ENCODE measurements at places on chromosomes 3 and 15.

DNA sequence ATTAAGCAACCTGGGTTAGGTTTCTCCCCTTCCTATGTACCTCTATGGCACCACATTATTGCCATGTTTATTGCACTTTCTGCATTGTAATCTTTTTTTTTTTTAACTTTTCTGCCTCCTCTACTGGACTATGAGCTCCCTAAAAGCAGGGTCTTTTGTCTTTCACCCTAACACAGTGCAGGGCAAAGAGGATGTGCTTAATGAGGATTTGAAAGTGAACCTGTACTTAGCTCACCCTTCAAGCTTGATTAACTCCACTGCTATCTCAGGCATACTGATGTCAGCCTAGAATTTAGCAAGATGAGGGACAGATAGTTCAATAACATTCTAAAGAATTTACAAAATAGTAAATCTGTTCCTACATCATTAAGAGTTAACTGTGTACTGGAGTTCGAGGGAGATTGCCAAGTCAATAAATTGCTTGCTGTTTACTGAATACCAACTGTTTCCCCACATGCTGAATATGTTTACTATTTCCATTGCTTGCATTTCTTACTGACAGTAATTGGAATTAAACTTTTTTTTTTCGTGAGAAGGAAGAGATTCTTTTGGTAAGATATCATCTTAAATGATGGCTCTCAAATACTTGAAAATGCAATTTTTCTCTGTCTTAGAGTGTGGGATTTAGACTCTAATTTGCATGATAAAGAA, 15.7 kb upstream of the PPARG start:
- DNase-seq, result no peak

- peak; percentile 48 for DNase-seq
Measured at GRCh38 chr15:71752604-71753289, 57.6 kb upstream of the NR2E3 start.

GRCh38 chr15:69834761-69835160, 263.0 kb downstream of the TLE3 start:
- DNase-seq, result no peak

DNA sequence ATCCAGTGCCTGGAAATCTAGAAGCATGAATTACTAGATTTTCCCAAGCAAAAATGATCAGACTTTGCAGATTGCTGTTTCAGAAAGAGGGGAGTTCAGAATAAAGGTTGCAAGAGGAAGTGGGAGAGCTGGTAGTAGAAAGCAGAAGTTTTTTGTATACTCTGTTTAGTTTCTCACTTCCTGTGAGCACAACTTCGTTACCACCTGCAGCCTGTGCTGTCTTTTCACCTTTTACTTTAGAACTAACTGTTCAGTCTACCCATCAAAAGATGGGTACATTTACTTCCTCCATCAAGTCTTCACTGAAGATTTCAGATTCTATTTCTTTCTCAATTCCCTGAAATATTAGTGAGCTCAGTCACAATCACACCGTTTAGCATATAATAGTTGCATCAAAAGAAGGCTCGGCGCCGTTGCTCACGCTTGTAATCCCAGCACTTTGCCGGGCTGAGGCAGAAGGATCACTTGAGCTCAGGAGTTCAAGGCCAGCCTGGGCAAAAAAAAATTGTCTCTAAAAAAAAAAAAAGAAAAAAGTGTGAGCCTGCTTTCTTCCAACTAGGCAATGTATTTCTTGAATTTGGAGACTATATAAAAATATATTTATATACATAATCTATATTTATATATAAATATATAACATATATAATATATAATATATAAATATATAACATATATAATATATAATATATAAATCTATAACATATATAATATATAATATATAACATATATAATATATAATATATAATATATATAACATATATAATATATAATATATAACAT, 1.8 kb upstream of the CEP97 start:
- peak; percentile 31 for DNase-seq

- DNase-seq, result no peak
Measured at GRCh38 chr15:66433726-66434125, 47.0 kb downstream of the MAP2K1 start.

DNA sequence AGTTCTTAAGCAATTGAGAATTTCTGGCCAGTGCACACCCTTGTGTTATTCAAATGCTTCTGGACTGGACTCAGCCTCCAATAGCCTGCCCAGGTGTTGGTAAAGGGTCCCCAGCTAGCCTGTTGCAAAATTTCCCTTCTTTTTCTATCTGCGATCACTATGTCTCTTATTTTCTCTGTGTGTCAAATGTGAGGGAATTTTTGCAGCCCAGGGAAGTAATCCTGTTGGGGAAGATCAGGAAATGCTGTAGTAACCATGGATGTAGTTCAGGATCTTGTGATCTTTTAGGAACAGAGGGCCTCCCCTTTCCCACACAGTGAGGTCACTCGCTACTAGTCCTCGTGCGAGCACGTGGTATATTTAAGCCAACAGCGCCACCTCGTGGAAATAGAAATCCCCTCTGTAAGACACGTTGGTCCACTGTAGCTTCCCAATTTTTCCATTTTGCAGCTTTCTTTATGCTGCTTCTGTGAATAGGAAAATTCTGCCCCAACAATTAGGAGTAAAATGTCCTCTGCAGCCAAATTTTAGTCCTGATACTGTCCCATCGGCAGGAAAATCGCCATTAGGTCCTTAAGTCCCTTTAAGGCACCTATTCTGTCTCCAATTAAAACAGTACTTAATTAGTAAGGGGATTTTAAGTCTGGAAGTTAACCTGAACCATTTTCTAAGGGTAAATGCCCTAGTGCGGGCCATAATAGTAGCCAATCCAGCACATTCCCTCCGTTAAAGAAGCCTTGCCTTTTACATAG, 4.0 kb upstream of the SMCO1 start:
- peak; percentile 83 for DNase-seq

- DNase-seq, result peak; percentile 84
Measured at GRCh38 chr15:65212097-65212496, 824 bp upstream of the CILP start.

- no peak for DNase-seq
Measured at GRCh38 chr3:101038393-101038792, 45.2 kb upstream of the ABI3BP start.

DNA sequence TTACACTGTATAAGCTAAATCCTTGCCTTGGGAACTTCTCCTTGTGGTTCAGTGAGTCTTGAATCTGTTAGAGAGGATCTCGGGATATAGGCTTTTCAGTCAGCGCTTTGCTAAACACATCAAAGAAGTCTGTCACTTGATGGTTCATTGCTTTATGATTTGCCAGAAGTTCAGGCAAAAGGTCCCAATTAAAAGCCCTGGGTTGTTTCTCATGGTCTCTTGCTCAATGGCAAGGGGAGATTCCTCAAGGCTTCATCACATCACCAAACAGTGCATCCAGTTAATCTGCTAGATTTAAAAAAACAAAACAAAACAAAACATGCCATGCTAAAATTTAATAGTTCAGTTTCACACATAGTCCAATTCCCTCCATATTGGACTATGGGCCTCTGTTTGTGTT, 114.8 kb downstream of the FILIP1L start:
- no peak for DNase-seq

DNA sequence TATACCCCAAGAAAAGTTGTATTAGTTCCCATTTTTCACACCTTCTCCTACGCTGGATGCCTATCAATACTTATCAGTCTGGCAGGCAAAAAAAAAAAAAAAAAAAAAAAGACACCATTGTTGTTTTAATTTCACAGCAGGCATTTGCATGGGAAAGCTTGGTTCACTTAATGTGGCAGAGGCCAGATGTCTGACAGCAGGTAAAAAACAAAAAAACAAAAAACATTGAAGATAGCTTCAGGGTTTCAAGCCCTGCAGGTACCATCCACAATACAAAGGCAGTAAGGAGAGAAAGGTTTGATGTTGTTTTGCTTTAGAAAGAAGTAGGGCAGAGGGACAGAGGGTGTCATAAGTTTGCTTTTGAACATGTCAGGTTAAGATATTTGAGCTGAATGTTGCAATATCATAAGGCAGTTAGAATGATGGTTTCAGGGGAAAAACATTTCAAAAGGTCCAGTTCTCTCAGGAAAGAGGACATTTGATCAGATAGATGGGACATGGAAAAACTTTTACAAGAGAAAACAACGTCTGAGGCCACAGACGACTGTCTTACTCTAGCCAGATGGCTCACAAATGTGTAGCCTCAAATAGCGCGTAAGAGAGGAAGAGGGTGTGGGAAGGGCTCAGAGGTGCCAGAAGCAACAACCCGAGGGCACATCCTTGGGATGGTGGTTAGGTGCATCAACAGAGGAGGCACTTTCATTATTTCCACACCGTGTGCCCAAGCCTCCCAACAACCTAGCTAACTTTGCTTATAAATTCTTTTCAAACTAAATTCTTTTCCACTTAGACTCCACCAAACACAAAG, 25.7 kb downstream of the PCOLCE2 start:
- peak; percentile 18 for DNase-seq

- no peak for DNase-seq
Measured at GRCh38 chr3:175108613-175109151, 249.5 kb downstream of the NAALADL2 start.

DNA sequence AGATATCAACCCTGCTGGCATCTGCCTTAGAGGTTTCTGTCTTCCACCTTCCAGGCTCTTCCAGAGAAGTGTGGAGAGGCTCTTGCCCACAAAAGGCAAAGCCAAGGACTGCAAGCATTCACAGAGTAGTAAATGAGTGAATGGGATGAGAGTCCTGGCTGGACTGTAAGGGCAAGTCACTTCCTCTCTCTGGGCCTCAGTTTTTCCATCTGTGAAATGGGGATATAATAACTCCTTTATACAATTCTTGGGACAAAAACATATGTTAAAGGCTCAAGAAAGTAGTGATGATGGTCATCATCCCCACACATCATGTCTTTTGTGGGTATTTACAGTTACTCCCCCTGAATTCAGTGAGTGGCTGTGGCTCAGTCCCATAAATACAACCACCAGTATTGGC, 10.7 kb upstream of the FGD5 start:
- DNase-seq, result no peak

DNA sequence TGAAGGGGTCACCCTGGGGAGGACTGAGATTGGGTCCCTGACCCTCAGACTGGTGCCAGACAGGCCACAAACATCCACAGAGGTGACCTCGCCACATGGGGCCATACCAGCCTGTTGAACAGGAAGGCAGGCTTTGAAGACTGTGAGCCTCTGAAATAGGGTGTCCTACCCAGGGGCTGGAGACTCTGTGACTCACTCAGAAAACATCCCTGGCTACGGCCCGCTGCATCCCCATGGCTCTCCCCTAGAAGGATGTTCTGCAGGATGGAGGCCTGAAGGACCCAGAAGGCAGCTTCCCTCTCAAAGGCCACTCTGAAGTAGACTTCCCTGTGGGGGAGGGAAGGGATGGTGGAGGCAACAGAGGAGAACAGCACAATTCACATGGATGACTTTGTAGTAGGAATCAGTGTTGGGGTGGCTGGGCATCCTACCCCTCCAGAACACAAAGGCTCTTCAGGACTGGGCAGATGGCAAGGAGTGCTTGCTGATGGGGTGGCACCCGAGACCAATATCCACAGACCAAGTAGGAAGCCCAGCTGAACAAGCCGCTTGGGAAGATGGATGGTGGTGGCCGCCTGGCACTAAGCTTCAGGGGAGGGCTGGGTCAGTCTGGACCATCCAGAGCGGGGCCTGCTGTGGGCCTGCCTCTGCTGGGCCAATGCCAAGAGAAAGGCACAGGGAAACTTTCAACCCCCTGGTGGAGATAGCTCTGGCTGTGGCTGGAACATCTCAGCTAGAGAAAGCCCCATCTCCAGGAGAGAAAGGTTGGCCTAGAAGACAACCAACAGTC, 37.6 kb upstream of the DUSP7 start:
- DNase-seq, result no peak

DNA sequence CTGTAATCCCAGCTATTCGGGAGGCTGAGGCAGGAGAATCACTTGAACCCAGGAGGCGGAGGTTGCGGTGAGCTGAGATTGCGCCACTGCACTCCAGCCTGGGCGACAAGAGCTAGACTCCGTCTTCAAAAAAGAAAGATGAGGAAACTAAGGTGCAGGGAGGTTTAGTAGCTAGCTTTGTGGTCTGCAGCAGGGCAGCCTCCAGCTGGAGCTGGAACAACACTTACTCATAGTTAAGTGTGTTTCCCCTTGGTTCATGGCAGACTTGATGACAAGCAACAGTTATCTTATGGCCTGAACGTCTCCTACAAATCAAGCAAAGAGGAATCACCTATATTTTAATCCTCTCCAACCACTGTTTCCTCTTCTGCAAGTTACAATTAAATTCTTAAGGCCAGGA, 12.6 kb downstream of the KAT2B start:
- peak; percentile 23 for DNase-seq

DNA sequence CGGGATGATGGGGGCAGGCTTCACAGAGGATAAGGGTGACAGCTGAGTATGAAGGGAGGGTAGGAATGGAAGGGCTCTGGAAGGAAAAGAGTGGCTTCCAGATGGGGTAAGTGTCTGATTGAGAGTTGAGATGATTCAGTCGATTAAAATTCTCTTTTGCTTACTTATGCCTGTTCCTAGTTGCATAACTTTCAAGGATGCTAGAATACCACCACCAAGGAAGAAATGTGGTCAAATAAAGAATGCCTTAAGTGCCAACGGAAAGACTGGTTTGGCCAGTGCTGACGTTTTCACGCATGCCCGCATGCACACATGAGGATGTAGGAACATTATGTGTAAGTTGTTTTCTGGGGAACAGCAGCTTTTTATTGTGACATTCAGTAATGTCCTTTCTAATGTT, 263.4 kb upstream of the WNT5A start:
- no peak for DNase-seq

GRCh38 chr3:176939022-176939817, 258.1 kb downstream of the TBL1XR1 start:
- DNase-seq, result peak; percentile 20

DNA sequence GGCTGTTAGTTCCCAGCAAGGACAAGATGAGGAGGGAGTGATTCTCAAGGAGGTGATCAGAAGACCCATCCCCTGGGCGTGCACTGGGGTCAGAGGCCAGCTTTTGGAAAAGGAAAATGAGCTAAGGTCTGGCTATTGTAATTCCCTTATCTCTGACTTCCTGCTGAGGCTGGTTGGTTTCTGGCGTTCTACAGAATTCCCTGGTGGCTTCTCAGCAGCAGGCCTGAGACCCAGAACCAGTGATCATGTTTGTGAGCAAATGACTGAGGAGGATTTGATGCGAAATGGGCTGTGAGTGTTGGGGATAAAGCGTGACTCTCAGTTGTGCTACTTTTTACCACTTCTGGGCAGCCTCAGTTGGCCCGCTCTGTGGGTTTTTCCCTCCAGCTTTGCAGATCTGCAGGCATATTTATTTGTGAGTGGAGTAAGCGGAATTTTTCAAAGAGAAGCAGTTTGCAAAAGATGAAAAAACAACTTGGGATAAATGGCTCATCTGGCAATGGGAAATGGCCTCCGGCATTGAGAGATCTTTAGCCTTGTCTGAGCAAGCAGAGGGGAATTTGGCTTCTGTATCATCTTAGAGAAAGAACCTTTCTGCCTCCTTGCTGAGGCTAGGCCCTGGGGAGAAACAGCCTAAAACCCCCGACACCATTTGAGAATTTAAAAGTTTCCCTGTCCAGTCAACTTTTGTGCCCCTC, 102.7 kb downstream of the SLCO3A1 start:
- no peak for DNase-seq

- no peak for DNase-seq
Measured at GRCh38 chr3:162978136-162978535, 1481.5 kb downstream of the OTOL1 start.

GRCh38 chr3:143380449-143380848, 260.9 kb downstream of the CHST2 start:
- no peak for DNase-seq

Measured in activated CD8-positive, alpha-beta T cell treated with anti-CD3 and anti-CD28 coated beads for 36 hours (primary cell).